Activated naive CD4-positive, alpha-beta T cell treated with anti-CD3 and anti-CD28 coated beads for 36 hours (primary cell): ENCODE measurements at places on chromosomes 5 and 9. TPM values are rescaled to one million over a fixed set of nuclear protein-coding genes. Genes with fewer than 3 reads are reported as not detected.

Gene LMX1B
- total RNA-seq, result not detected

GRCh38 chr9:119795395-119795794 is 426.2 kb upstream of the BRINP1 start:
- DNase-seq, result no peak
- no peaks in the 10 kb centered on the region for H3K27me3 ChIP-seq
- H3K4me1 ChIP-seq, result no peaks in the 10 kb centered on the region
- H3K4me3 ChIP-seq, result no peak overlapping the region
- no peak overlapping the region for H3K27ac ChIP-seq
- no peaks in the 10 kb centered on the region for H3K36me3 ChIP-seq

DNA sequence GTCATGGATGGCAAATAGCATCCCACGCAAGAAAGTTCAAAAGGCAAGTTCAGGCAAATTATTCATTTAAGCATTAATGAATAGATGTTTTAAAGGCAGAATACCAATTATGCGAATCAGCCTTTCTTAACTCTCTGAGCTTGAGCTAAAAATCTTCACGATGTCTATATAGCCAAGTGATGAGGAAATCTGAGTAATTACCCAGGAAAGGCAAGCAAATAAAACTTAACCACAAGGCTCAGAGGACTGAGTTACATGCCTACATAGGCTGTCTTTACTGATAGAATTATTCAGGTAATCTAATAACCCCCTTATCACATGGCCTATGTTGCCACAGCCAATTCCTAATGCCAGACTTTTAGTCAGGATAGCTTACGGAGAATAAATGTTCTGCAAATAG is 120.8 kb upstream of the MTAP start:
- no peak for DNase-seq
- H3K27me3 ChIP-seq, result no peaks in the 10 kb centered on the region

DNA sequence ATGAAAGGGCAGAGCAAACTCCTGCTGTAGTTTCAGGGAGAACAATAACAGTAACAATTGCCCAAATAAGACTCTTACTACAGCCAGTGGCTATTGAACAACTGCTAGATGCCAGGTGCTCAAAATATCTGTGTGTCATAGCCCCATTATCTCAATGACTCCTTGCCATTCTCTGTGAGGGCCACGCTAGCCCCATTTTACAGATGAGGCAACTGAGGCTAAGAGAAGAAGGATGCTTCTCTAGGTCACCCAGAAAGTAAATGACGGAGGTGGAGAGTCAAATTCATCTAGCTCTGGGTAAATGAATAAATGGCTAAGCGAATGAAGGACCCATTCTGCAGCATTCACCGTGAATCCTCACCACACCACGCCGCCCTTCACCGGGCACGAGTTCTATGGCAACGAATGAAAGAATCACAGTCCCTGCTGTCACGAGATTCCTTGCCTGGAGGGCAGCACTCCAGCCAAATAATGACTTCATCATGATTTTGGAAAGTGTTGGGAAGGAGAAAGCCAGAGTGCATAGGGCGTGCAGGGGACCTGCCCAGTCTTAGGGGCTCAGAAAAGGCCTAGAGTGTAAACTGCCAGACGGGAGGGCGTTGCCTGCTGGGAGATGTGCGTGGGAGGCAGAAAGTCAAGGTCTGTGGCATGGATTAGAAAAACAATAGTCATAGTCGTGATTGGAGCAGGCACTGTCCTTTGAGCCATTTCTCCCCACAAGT is 147.2 kb downstream of the C9orf50 start:
- H3K4me1 ChIP-seq, result peaks cover 13% of the 10 kb centered on the region
- no peak overlapping the region for H3K27ac ChIP-seq
- no peak overlapping the region for H3K4me3 ChIP-seq
- no peaks in the 10 kb centered on the region for H3K36me3 ChIP-seq

- no peak overlapping the region for H3K4me3 ChIP-seq
- H3K27ac ChIP-seq, result no peak overlapping the region
- H3K36me3 ChIP-seq, result no peaks in the 10 kb centered on the region
- DNase-seq, result no peak
These were observed 285.1 kb downstream of the GADD45G start for GRCh38 chr9:89889865-89890264.

Gene ODF2
- total RNA-seq, result 73.7 TPM

DNA sequence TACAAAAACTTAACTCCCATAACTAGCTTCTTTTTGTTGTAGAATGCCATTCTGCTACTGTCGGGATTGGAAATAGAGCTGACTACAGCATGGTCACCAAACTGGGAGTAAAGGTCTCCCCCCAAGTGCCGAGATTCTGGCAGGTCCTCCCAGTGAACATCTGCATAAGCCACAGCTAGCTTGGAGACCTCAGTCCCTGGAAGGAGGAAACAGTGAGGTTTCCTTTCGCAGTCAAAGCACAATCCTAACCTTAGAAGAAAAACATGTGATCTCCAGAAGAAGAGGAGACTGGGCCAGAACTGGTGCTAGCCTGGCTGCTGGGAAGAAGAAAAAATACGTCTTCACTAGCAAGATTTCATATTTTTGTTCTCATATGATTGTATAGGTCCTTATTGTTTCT is 127.4 kb downstream of the SCAMP1 start:
- no peak overlapping the region for H3K4me3 ChIP-seq
- no peak for DNase-seq
- no peaks in the 10 kb centered on the region for H3K27me3 ChIP-seq

GRCh38 chr5:68041293-68041692 is 174.3 kb upstream of the PIK3R1 start:
- H3K27me3 ChIP-seq, result no peaks in the 10 kb centered on the region
- H3K4me3 ChIP-seq, result no peak overlapping the region
- no peak for DNase-seq
- H3K4me1 ChIP-seq, result no peaks in the 10 kb centered on the region
- no peak overlapping the region for H3K27ac ChIP-seq

GRCh38 chr5:44645502-44645901 is 163.2 kb upstream of the MRPS30 start:
- no peak for DNase-seq
- H3K4me1 ChIP-seq, result no peaks in the 10 kb centered on the region
- no peak overlapping the region for H3K27ac ChIP-seq
- H3K36me3 ChIP-seq, result no peaks in the 10 kb centered on the region
- H3K4me3 ChIP-seq, result no peak overlapping the region

Gene GALNT12
- 13.5 TPM for total RNA-seq

Gene TYRP1
- not detected for total RNA-seq

DNA sequence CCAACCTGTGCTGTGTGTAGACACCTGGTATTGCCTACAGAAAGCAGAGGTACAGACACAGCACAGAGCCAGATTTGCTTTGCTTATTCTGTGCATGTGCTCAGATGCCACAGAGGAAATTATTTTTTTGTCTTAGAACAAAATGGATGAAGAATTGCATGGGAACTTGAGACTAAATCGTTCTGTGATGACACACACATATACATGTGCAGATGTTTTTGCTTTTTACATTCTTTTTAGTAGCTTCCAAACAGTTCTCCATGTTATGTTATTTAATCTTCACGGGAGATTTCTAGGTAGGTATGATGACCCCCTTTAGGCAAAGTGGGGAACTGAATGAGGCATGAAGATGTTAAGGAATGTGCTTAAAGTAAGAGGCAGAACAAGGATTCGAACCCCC is 221.5 kb upstream of the PANK3 start:
- H3K4me3 ChIP-seq, result no peak overlapping the region
- H3K27ac ChIP-seq, result no peak overlapping the region
- H3K4me1 ChIP-seq, result peaks cover 12% of the 10 kb centered on the region
- peaks cover 30% of the 10 kb centered on the region for H3K27me3 ChIP-seq
- H3K36me3 ChIP-seq, result no peaks in the 10 kb centered on the region
- no peak for DNase-seq

GRCh38 chr9:136206602-136207275 is 1.8 kb upstream of the LHX3 start:
- H3K36me3 ChIP-seq, result peaks cover 15% of the 10 kb centered on the region
- DNase-seq, result no peak
- no peak overlapping the region for H3K27ac ChIP-seq
- H3K4me1 ChIP-seq, result peaks cover 2% of the 10 kb centered on the region

- H3K27me3 ChIP-seq, result peaks cover 3% of the 10 kb centered on the region
- H3K36me3 ChIP-seq, result no peaks in the 10 kb centered on the region
- peaks cover 4% of the 10 kb centered on the region for H3K4me1 ChIP-seq
- no peak for DNase-seq
- no peak overlapping the region for H3K4me3 ChIP-seq
- H3K27ac ChIP-seq, result no peak overlapping the region
These were observed 88.6 kb downstream of the KCNN2 start for GRCh38 chr5:114450437-114450836.

GRCh38 chr5:32100691-32101302 is 73.3 kb downstream of the GOLPH3 start:
- H3K27me3 ChIP-seq, result no peaks in the 10 kb centered on the region
- DNase-seq, result no peak
- peaks cover 11% of the 10 kb centered on the region for H3K36me3 ChIP-seq
- H3K4me3 ChIP-seq, result no peak overlapping the region

DNA sequence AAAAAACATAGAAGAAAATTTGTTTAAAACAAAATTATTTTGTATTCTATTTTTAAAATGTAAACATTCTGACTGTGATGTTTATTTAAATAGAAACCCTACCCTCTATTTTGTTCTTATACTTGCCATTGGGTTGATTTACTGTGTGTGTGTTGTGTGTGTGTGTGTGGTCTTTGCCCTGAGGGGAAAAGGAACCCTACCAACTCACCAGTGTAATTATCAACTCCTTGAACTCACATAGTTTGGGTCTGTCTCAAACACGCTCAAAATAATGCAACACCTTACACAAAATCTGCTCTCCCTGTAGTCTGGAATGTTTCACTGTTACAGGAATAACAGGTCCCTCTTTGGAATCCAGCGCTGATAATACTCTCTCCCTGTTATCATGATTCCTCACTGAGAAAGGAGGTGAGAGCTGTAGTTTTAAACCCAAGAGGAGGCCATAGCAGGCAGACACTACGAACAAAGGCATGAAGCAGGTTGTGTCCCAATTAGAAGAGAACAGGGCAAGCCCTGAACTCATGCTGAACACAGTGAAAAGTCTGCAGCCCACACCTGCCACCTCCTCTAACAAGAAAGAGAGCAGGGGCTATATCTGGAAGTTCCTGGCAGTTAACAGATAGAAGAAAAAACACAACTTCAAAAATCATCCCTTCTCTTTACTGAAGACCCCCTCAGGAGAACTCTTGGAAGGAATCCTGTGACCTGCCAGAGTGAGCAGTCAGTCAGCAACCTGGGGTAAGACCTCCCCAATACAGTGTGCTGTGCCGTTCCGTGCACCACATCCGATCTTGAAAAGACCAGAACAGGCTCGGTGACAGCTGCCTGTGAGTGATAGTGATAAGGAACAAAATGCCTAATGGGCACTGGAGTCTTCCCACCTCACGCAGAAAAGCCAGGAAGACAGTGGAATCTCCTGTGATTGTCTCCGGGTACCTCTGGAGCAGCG is 608.1 kb upstream of the ADAMTS16 start:
- H3K27ac ChIP-seq, result no peak overlapping the region
- H3K4me1 ChIP-seq, result no peaks in the 10 kb centered on the region
- no peak for DNase-seq
- H3K4me3 ChIP-seq, result no peak overlapping the region
- H3K36me3 ChIP-seq, result no peaks in the 10 kb centered on the region

Gene OR1J2
- total RNA-seq, result not detected

GRCh38 chr5:862367-863243 is 11.8 kb upstream of the ZDHHC11 start:
- no peak overlapping the region for H3K27ac ChIP-seq
- H3K36me3 ChIP-seq, result peaks cover 8% of the 10 kb centered on the region
- no peaks in the 10 kb centered on the region for H3K27me3 ChIP-seq

GRCh38 chr5:163473635-163474243 is 13.3 kb downstream of the HMMR start:
- no peak overlapping the region for H3K27ac ChIP-seq
- peaks cover 48% of the 10 kb centered on the region for H3K36me3 ChIP-seq
- no peak overlapping the region for H3K4me3 ChIP-seq
- H3K4me1 ChIP-seq, result peaks cover 2% of the 10 kb centered on the region
- H3K27me3 ChIP-seq, result no peaks in the 10 kb centered on the region

DNA sequence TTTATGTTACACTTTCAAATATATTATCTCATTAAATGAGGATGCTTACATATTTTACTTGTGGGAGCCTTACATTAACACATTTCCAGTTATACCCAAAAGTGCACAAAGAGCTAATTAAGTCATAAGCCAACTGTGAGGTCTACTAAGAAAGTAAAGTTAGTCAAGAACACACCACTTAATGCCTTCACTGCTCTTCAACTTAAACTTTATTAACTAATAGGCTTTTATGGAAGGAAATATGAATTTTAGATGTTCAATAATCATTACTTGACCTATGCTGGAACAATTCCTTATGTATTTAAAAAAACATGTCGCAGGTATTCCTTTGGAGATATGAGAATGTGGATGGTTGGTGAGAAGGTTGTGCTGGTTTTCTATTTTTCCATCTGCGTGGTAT is 3.4 kb downstream of the ST8SIA4 start:
- peak overlapping the region; percentile 95 for H3K4me3 ChIP-seq
- no peaks in the 10 kb centered on the region for H3K27me3 ChIP-seq
- H3K27ac ChIP-seq, result peak overlapping the region; percentile 99

GRCh38 chr9:36833954-36834353 is 200.1 kb downstream of the PAX5 start:
- no peak overlapping the region for H3K4me3 ChIP-seq
- H3K27ac ChIP-seq, result no peak overlapping the region
- H3K4me1 ChIP-seq, result no peaks in the 10 kb centered on the region
- H3K27me3 ChIP-seq, result peaks cover 5% of the 10 kb centered on the region
